ENCODE measurements at places on chromosomes 6 and 20.

DNA sequence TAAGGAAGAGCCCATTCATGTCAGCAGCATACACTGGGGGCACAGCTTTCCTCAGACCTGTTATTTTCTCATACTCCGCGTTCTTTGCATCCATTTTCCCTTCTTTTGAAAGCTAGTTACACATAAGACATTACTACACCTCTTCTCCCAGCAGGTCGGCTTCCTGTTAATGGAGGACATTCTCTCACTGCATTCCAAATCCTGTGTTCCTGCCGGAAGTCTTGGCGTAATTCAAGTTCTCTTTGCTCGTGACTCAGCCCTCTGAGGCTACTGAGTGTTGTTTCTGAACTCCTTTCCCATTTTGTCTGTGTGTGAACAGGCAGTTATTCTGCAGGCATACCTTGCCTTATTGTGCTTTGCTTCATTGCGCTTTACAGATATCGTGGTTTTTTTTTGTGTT lies 97.5 kb upstream of the ZBTB24 start:
- DNase-seq = no peak
- no peak overlapping the region for H3K4me3 ChIP-seq
- H3K4me1 ChIP-seq = no peaks in the 10 kb centered on the region
- H3K27ac ChIP-seq = no peak overlapping the region
- peaks cover 10% of the 10 kb centered on the region for H3K36me3 ChIP-seq

DNA sequence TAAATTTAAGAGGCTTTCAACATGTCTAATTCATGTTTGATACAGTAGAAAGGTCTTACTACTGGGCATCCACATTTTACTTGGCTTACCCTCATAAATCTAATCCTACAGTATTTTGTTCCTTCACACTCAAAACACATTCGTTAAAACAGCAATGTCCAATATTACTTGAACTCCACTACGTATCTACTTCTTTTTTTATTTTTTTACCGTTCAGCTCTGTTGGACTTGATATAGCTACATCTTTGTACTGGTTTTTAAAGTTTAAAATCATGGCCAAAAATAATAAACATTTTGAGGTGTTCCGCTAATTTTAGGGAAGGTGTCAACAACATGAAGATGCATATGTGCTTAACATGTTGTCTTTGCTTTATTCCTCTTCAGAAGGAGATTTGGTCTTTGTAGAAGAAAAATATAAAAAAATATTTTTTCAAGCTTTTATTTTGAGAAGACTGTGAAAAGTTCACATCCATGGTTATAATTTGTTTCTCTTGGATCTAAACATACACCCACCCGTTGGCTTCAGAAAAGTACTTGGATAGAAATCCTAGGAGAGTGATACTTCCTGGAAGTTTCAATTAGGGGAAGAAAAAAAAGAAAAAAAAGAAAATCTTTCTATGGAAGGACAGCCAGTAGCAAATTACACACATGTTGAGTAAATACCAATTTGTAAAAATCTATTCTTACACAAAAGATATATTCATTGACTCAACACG lies 71.5 kb downstream of the EPB41L2 start:
- no peak for DNase-seq
- H3K27me3 ChIP-seq = no peaks in the 10 kb centered on the region
- no peak overlapping the region for H3K4me3 ChIP-seq
- H3K4me1 ChIP-seq = peaks cover 36% of the 10 kb centered on the region

DNA sequence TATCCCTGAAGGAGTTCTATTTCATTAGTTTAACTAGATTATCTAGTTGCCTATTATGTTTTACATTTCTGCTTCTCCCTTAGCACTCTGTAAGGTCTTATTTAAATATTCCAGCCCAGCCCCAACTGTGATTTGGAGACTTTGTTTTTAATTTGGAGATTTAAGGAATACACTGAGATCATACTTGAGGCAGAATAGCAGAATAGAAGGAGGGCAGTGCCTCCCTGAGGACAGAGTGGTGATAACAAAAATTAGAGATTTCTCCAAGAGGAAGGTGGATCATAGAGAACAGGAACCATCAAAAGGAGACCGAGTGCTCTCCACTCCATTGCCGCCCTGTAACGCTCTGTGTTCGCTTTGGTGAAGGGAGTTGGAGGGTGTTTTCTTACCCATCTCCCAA lies 14.8 kb upstream of the CD164 start:
- no peaks in the 10 kb centered on the region for H3K4me1 ChIP-seq
- H3K27me3 ChIP-seq = no peaks in the 10 kb centered on the region
- no peaks in the 10 kb centered on the region for H3K36me3 ChIP-seq
- no peak overlapping the region for H3K27ac ChIP-seq

DNA sequence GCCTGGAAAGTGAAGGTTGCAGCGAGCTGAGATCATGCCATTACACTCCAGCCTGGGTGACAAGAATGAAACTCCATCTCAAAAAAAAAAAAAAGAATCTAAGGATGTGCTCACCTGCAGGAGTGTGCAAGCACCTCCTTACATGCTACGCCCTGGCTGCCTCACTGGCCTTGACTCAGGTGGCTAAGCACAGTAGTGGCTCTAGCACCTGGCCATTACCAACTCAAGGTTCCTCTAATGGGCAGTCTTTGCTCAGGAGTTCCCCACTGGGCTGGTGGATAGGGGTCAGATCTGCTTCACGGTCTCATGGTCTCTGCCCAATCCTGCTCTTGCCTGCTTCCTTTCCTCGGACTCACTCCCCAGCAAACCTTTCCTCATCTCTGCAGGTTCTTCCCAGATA lies 39.7 kb downstream of the KCNK17 start:
- H3K27ac ChIP-seq = no peak overlapping the region
- no peaks in the 10 kb centered on the region for H3K4me1 ChIP-seq
- no peak overlapping the region for H3K4me3 ChIP-seq
- peaks cover 14% of the 10 kb centered on the region for H3K27me3 ChIP-seq
- no peaks in the 10 kb centered on the region for H3K36me3 ChIP-seq

DNA sequence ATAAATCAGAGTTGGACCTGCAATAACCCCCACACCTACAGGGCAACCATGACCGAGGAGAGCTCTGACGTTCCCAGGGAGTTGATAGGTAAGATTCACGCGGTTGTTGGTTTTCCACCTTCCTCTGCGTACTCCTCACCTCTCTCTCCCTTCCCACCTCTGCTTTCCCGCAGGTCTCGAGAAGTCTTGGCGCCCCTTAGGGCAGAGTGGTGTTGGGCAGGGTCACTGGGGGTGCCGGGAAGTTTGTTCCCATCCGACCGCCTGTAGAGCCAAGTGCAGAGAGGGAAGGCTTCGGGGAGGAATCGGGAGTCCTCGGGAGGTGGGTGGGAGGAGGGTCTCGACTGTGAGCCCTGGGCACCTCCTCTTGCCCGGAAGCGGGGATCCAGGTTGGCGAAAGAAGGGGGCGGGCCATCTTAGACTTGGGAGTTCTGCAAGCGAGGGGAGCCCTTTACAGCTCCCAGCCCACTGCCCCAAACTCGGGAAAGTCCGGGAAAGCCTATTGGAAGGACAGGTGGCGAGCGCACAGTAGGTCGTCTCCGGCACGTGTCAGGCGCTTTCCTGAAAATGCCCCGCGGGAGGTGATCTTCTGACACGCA lies 672 bp downstream of the CARMIL1 start:
- DNase-seq = no peak
- H3K27ac ChIP-seq = peak overlapping the region; percentile 73
- H3K27me3 ChIP-seq = peaks cover 20% of the 10 kb centered on the region

GRCh38 chr20:11235058-11235457 lies 561.3 kb upstream of the JAG1 start:
- no peak overlapping the region for H3K4me3 ChIP-seq
- H3K27ac ChIP-seq = peak overlapping the region; percentile 50
- DNase-seq = no peak
- H3K4me1 ChIP-seq = peaks cover 21% of the 10 kb centered on the region

DNA sequence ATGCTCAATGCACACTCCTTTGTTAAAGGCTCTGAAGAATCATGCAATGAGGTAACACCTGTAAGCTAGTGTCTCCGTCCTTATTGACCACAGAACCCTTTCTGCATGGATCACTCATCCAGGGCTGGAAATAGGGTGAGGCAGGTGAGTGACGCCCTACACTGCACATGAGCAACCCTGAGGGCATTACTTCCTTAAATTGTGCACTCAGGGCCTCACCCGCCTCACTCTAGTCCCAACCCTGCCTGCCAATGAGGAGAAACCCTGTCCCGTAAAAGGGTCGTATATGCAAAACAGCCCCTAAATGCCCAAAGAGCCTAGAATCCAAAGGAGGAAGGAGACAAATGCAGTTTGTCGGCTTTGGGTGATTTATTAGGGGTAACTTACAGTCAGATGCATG lies 33.6 kb upstream of the NOP56 start:
- no peak for DNase-seq
- H3K27me3 ChIP-seq = peaks cover 40% of the 10 kb centered on the region
- H3K4me1 ChIP-seq = no peaks in the 10 kb centered on the region
- no peak overlapping the region for H3K27ac ChIP-seq
- no peak overlapping the region for H3K4me3 ChIP-seq

DNA sequence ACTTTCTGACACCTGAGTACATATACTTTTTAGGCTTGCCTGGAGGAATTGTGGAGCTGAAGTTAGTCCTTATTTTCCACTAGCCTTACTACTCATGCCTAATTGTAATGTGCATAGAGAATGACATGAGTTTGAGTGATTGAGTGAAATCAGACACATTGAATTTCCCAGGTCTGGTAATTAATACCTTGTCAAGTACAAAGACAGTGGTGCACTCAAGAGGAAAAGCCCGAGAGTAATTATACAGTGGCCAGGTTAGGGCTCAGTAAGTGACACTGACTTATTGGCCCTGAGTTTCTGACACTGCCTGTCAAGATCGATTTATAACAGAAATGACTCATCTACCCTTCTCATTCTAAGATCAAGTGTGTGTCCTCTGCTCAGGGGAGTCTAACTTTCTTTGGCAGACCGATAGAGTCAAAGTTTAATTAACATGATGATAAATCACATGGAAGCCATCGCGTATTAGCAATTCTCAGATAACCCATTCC lies 288.3 kb downstream of the TPBG start:
- H3K27ac ChIP-seq = no peak overlapping the region
- no peak for DNase-seq
- no peak overlapping the region for H3K4me3 ChIP-seq
- no peaks in the 10 kb centered on the region for H3K4me1 ChIP-seq

GRCh38 chr20:17504898-17505635 lies 26.1 kb downstream of the BFSP1 start:
- H3K27me3 ChIP-seq = peaks cover 9% of the 10 kb centered on the region
- peaks cover 15% of the 10 kb centered on the region for H3K4me1 ChIP-seq
- peak overlapping the region; percentile 69 for H3K4me3 ChIP-seq
- H3K27ac ChIP-seq = peak overlapping the region; percentile 64

Data from left ventricle myocardium inferior (tissue), 1 donor.